ENCODE measurements at places on chromosomes 12 and 14. TPM values are rescaled to one million over a fixed set of nuclear protein-coding genes. Genes with fewer than 3 reads are reported as not detected.

- DNase-seq: no peak
These were observed 378.3 kb downstream of the BCL11B start for GRCh38 chr14:98893675-98894074.

- no peak for DNase-seq
These were observed 4.5 kb upstream of the DCAF11 start for GRCh38 chr14:24110060-24110459.

- DNase-seq: no peak
These were observed 3.2 kb upstream of the GPD1 start for GRCh38 chr12:50100561-50100960.

GRCh38 chr12:45914090-45914489 lies 76.3 kb downstream of the SCAF11 start:
- no peak for DNase-seq

GRCh38 chr14:54584097-54584496 lies 17.2 kb downstream of the SAMD4A start:
- DNase-seq: no peak

GRCh38 chr14:59699442-59699841 lies 122.8 kb upstream of the CCDC175 start:
- no peak for DNase-seq

DNA sequence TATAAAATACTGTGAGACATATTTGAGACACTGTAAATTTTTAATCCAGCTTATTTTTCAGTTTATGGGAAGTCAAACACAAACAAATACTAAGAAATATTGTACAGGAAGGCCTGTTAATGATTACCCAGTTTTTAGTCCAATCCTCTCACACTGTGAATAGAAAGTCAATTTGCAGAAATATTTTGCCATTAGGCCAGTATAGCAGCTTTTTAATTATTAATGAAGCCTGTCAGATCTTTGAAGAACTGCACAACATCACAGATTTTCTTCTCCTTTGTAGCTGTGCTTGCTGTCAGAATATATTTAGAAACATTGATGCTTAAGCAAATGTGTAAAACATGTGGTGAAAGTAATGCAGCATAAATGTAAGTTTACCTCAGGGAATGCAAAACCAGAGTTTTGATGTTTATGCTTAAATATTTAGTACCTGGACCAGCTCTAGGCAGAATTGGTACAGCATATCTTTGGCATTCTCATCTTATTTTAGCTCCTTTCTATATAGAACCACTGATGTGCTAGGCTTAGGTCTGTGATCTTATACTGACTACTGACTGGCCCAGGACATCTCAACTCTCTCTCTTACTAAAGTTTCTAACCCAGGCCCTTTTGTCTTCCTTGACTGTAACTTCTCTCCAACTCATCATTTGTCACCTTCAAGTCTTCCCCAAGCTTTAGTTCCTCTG lies 230.8 kb upstream of the NAV3 start:
- DNase-seq: no peak

GRCh38 chr14:22465201-22465840 lies 123.7 kb downstream of the DAD1 start:
- DNase-seq: no peak

DNA sequence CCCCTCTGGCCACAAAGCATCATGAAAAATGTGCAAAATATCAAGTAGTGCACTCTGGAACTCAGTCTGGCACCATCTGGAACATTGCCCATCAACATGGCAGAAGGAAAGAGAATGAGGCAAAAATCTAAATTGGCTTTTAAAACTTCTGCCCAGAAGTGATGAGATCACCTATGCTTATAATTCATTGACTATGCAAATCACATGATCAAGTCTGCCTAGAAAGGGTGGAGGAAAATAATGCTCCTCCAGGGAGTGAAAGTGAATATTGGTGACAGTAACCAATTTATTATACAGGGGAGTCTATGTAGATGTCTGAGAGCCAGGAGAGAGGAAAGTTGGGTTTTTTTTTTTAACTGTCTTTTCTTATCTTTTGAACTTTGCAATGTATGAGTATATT lies 73.3 kb upstream of the HIF1A start:
- no peak for DNase-seq

GRCh38 chr12:127260999-127261398 lies 1006.0 kb upstream of the TMEM132C start:
- no peak for DNase-seq

DNA sequence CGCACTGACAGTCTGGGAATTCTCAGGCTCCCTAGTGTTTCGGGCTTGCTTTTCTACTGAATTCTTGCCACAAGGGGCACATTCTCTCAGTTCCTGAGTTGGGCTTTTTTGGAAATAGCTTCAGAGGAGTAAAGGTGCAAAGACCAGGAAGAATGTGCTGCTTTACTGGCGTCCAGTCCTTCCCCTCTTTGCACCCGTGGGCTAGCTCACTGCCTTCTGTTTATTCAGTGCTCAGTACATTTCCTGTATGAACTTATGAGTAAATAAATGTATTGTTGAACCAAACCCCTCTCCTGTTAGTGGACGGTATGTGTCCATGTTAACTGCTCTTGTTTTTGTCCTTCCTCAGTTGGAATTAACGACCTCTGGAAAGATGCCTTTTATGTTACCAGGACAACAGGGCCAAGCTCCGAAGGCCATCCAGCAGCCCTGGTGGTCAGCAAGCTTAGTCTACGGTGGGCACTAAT lies 24.0 kb downstream of the GSG1 start:
- no peak for DNase-seq

- DNase-seq: no peak
These were observed 52.3 kb downstream of the RAB35 start for GRCh38 chr12:120064054-120064940.

GRCh38 chr14:100072783-100073346 lies 7.6 kb downstream of the EVL start:
- no peak for DNase-seq

DNA sequence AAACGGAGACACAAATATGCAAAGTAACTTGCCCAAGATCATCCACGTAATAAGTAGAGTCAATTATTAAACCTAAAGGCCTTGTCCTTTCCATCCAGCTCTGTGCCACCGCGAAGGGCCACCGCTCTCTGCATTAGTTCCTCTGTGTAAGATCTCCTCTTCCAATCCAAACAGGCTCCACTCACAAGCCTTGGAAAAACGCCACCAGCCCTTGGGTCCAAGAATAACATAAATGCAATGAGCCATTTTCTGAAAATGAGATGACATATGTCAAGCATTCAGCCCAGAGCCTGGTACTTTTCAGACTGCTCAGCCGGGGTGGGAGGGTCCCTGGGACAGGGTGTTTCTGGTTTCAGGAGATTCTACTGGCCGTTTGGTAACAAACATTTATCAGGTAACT lies 30.0 kb downstream of the DGLUCY start:
- DNase-seq: no peak

DNA sequence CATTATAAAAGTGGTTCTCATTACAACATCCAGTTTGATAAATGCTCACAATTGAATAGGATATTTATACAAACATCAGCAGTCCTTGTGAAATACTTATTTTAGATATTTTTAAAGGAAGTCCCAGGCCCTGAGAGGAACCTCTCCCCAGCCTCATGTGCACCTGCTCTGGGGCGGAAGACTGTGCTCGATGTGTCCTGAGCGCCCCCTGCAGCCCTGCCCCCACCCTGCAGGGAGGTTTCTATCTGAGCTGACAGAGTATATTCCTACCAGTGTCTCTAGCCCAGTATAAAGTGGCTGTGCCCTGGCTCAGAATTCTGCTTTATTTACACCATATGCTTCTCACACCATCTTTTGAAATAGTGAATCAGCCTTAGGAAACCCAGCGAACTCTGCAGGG lies 1349.1 kb downstream of the TMEM121 start:
- DNase-seq: no peak

DNA sequence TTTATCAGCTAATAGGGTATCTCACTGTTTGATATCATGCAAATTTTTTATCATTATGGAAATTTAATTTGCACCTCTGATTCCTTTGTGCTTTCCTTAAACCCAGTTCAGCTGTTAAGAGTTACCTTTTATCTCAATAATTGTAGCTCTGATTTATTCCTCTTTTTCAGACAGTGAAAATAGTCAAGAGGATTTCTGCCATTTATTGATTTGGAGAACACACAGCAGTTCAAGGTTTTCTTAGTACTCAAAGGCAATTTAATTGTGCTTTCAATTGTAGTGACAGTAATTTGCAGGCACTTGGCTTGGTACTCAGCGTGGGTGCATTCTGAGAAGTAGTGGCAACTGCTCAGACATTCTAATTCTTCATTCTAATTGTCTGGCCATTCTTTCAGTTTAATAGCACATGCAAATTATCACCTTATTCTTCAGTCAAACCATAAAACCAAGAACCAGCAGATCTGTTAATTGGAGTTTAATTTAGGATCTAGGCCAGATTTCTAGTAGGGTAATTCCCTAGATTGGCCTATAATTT lies 709.3 kb downstream of the RPS29 start:
- DNase-seq: no peak

- DNase-seq: no peak
These were observed 52.3 kb upstream of the RD3L start for GRCh38 chr14:103994535-103995184.

DNA sequence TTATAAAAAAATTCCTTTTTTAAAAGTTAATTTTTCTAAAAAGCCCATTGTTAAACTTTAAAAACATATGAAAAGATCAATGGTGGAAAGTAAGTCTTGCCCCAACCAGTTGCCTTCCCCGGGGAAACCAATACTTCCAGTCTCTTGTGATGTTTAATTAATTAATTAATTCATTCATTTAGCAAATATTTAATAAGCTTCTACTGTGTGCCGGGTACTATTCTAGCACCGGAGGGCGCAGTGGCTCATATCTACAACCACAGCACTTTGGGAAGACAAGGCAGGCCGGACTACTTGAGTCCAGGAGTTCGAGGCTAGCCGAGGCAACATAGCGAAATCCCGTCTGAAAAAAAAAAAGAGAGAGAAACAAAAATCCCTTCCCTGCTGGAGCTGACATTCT lies 87.4 kb downstream of the HECTD4 start:
- no peak for DNase-seq

- DNase-seq: no peak
These were observed 7.3 kb upstream of the CLMN start for GRCh38 chr14:95326987-95327386.

DNA sequence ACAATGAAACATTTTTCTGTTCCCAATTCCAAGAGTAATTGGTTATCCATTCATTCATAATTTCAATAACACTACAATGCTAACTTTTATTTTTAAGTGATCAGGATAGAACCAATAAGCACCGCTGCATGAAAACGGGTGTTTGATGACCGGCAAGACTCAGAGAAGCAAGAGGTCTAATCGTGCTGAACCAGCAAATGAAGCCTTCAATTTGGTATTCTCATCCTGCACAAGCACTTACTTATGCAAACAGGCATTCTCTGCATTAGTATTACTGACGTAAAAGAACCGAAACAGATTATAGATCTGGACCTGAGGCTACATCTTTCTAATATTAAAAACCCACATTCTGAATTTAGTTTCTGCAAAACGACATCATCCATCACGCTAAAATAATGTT lies 67.7 kb downstream of the RBM19 start:
- DNase-seq: no peak

DNA sequence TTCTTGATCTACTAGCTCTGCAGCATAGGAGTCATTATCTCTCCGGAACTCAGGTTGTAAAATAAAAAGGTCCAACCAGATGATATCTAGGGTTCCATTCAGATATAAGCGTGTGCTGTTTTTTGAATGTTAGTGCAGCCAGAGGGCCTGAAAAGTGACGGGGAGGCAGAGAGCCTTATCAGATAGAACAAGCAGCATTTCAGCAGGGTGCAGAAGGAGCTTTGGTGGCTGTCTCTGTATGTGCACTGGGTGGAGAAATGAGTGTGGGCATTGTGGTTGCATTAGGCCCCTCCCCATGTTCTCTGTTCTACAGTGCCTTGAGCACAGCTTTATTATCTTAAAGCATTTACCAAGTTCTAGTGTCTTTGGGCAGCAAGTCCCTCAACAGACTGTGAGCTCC lies 275.1 kb downstream of the NRXN3 start:
- DNase-seq: no peak

DNA sequence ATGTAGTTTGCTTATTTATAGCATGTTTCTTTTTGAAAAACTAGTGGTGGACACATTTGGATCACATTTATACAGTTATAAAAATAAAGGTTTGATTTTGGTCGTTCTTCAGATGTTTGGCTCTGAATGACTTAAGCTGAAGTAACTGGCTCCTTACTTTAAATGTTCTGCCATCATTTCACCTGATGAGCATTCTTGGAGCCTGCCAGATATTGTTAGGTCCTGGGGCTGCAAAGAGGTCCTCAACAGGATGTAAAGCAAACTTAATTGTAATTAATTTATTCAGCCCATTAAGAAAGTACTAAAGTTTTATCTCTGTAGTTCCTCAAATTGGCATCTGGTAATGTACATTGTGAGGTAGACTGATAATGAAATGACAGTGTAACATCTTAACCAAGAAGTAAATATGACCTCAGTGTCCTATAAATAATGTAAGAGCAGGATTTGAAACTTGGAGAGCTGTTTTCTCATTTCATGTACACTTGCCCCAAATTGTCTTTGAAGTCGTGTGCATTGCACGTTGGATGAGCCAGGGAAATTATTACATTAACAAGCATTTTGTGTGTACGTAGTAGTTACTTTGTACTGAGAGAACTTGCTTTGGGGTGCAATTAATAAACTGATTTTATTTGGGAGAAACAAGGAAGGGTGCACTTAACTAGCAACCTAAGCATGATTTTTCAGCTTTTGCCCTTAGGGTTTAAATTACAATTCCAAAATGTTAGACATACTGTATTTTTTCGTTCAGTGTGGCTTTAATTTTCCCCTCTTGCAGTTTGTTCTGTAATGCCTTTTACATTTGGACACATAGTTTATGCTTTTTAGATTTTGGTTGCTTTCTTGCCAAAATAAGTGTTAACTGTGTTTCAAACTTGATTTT lies 7.5 kb downstream of the EIF5 start:
- no peak for DNase-seq

- no peak for DNase-seq
These were observed at the start of gene NELL2 for GRCh38 chr12:44875954-44876543. TSS of gene NELL2 (minus strand) at chr12:44876315. CDS start at chr12:44875869, 446 bp downstream.

DNA sequence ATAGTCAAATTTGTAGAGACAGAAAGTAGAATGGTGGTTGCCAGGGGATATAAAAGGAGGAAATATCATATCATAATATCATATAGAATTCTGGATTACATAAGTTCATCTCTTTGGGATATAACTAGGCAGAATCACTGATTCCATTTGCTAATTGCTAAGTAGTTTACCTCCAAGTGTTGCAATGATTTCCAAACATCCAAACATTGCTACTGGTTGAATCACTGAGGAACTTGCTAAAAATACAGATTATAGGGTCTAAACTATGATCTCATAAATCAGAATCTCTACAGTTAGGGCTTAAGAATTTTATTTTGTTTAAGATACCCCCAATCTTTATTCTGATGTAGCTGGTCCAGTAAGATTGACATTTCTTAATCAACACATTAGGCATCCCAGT lies 16.1 kb upstream of the TAS2R42 start:
- no peak for DNase-seq

- no peak for DNase-seq
These were observed 62.6 kb downstream of the FAR2 start for GRCh38 chr12:29211696-29212095.

GRCh38 chr12:128657378-128657777 lies 166.4 kb downstream of the SLC15A4 start:
- no peak for DNase-seq

GRCh38 chr12:109845824-109846205 lies 12.6 kb upstream of the TRPV4 start:
- DNase-seq: no peak

Gene CDCA3
- 3.9 TPM for polyA plus RNA-seq

Gene CFAP54
- 0.01 TPM for polyA plus RNA-seq

Gene TOMM20L
- polyA plus RNA-seq: not detected

Gene FOXN4
- polyA plus RNA-seq: not detected

Gene RAB35
- 7.4 TPM for polyA plus RNA-seq

Gene FSCB
- polyA plus RNA-seq: not detected

Gene ADAMTS20
- polyA plus RNA-seq: not detected

Gene SPX
- 3.7 TPM for polyA plus RNA-seq

Gene SDR9C7
- polyA plus RNA-seq: not detected

Gene FBLN5
- 10.9 TPM for polyA plus RNA-seq

Gene DDN
- not detected for polyA plus RNA-seq
